Renal cortical epithelial cell (primary cell): ENCODE measurements at places on chromosomes 5 and 9.

DNA sequence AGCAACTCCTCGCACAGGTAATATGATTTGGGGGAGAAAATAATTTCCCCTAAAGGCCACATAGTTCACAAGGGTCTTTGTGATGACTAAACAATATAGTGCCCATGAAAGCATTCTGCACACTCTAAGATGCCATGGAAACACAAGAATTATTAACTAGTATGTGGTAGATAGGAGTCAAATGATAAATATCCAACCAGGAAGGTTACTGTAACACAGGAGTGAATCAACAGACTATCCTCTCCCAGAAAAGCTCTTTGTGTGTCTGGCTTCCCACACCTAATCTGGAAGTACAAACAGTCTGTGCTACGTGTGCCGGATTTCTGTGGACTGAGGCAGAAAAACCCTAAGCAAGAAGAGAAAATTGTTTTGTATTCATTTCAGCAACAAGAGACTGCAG lies 70.0 kb downstream of the OTP start:
- peak; percentile 13 for DNase-seq

- DNase-seq: peak; percentile 95
Measured at GRCh38 chr5:102537011-102537410, 38.2 kb upstream of the SLCO6A1 start.

- no peak for DNase-seq
Measured at GRCh38 chr9:127417131-127418036, 6.8 kb upstream of the ZNF79 start.

DNA sequence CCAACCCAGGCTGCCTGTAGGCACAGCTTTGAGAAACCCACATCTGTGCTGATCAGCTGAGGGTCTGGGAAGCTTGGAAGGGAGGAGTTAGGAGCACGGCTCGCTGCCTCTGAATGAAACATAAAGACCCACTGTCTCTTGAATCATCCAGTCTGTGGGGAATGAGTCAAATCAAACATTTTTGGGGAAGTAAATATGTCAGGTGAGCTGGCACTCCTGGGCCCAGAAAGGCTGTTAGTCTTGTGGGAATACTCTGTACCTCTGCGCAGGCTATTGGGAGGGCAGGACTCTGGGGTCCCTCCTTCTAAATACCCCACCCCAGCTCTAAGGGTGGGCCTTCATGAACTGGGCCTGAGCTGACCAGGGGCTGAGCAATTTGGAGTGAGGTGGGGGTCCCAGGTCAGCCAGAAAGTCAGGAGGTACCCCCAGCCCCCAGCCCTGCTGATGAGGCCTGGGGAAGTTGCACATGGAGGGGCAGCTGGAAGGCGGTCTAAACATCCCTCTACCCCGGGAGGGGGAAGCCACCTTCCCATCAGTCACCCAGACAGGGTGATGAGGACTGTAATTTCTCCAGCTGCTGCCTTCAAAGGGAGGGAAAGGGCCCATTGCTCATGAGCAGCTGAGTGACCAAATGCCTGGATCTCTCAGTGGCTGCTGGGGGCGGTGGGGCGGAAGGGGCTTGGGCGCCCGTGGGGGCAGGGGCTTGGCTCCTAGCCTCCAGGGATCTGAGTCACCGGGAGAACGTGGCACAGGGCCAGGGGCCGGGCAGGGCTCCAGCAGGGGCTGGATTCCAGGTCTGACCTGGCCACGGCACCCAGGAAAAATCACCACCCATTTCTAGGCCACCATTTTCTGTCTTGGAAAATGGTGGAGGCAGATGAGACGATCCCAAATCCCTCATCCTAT lies 10.8 kb downstream of the FIBCD1 start:
- DNase-seq: peak; percentile 87

DNA sequence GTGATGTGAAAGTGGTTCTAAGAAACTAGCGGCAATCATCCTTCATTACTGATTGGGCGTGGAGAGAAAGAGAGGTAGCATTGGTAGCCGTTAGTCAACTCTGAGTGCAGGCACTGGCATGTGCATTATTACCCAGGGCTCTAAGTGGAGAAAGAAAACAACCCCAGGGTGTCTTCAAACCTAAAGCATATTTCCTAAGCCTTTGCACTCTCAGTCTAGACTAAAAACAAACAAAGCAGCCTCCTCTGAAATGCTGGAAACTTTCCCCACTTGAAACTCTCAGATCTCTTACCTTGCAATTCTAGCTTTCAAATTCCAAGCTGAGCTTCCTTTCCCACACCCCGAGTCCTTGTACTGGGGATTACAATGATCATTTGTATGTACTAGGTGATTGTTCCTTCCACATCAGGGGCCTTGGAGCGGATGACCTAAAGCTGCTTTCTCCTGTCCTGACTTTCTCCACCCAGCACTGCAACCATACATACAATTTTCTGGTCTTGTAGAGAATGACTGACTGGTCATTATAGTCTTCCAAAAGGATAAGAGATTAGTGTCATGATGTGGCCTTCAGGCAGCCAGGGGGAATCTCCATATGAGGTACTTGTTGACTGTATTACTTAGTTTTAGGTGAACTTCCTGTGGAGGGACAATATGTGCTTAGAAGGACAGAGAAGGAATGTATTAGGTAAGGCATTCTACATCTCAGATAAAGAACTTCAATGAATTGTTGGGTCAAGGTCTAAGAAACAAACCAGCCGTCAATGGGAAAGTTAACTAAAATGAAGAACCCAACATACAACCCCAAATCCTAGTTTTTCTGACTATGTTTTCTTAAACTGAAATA lies 98.3 kb upstream of the CDKN2B start:
- peak; percentile 65 for DNase-seq

DNA sequence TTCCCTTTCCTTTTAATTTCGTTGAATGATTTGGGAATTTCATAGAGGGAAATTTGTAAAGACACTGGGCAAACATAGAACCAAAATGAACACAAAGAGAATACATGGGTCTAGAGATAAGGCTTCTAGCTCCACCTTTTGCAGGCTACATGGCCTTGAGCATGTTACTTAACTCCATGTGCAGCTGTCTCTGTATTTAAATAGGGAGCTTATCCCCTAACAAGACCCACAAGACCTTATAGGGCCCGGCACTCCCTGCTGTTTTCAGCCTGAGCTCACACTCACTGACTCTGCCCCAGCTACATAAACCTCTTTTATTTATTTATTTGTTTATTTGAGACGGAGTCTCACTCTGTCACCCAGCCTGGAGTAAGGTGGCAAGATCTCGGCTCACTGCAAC lies 30.6 kb upstream of the TLE1 start:
- no peak for DNase-seq

- DNase-seq: peak; percentile 36
Measured at GRCh38 chr5:55360190-55360589, 52.4 kb downstream of the MTREX start.

DNA sequence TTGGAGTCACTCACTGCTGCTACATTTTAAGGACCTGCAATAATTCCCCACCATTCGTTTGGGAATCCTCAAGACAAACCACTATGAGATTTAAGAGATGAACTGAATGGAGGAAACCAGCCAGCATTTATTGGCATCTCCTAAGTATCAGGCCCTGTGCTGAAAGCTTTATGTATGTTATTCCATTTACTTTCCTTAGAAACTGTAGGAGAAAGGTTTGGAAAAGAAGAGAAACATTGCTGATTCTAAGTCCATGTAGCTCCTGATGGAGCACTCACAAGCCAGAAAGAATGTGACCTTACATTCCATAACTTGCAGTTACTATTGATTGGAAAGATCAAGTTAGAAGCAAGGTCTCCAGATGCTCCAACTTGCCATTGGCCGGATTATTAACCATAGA lies 267.4 kb downstream of the GAS1 start:
- DNase-seq: no peak

GRCh38 chr9:122346478-122347347 lies 24.1 kb upstream of the PTGS1 start:
- no peak for DNase-seq

DNA sequence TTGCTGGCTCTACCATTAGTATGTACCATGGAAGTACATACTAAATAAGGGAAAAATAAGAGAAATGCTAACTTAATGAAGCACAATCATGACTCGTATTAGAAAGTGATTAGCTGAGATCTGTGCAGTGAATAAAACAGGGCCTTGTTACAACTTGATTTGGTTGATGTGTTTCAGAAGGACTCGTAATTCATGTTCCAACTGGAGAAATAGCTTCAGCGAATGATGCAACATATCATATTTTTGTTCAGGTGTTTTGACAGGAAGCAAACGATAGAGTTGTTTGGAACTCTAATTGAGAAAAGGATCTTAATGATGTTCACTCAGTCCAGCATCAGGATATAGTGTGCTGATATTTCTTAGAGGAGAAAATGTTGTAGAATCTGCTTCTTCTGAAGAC lies 474.6 kb upstream of the WWC1 start:
- peak; percentile 28 for DNase-seq

GRCh38 chr5:80387063-80387768 lies 20.6 kb upstream of the ZFYVE16 start:
- no peak for DNase-seq

- no peak for DNase-seq
Measured at GRCh38 chr9:110579034-110579861, at the start of gene SVEP1. SVEP1 (minus strand) TSS chr9:110579741; CDS start chr9:110579543, 198 bp downstream.

DNA sequence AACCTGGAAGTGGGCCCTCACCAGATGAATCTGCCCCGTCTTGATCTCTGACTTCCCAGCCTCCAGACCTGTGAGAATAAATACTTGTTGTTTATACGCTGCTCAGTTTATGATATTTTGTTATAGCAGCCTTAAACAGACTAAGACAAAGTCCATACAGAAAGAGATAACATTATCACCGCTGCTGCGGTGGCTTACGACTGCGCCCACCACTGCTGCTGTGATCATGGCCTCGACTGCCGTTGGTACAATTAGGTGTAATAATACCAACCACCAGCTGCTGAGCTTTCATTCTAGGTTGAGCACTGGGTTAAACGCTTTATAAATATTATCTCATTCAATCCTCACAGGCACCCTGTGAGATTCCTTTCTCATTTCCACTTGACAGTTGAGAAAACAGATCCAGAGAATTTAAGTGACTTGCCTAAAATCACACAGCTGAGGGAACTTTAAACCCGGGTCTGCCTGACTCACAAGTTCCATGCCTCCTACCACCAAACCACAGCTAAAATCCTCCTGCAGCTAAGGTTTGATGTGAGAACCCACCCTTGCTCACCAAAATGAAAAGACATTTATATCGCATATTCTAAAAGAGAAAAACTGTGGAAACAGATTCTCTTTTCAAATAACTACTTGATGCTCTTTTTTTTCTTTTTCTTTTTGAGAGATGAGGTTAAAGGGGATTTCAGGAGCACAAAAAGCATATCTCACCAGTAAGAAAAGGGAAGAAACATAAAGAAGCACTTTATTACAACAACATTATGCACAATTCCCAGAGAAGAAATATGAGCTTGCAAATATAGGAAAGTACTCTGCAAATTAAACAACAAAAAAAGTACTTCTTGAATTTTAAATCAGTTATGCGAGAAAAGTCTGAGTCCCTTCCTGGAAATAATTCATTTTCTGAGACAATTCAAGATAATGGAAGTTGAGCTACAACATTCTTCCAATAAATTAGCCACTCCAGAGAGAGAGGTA lies 23.9 kb downstream of the GOLM1 start:
- no peak for DNase-seq

DNA sequence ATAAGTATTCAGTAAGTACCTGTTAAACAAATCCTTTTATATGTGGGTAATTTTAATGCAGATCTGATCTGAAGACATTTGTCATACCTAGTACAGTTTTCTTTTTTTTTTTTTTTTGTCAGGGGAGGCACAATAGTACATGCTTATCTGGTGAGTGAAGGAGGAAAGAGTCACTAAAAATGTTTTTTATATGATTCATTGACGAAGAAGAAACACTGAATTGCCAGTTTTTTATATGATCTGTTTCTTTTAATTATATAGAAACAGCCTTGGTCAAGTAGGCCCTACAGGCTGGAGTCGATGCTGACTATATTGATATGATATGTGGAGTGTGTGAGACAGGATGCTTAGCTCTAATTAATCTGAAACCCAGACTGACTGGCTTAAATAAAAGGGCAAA lies 315.2 kb downstream of the PSAT1 start:
- DNase-seq: no peak

- no peak for DNase-seq
Measured at GRCh38 chr5:31495336-31495735, 36.6 kb downstream of the DROSHA start.

- DNase-seq: peak; percentile 60
Measured at GRCh38 chr5:141779503-141779973, 97.5 kb upstream of the ARAP3 start.

- no peak for DNase-seq
Measured at GRCh38 chr9:128995791-128996190, 32.3 kb downstream of the SH3GLB2 start.

GRCh38 chr5:74127381-74128320 lies 501.7 kb downstream of the ARHGEF28 start:
- DNase-seq: peak; percentile 44

GRCh38 chr5:73183000-73183399 lies 10.0 kb downstream of the TMEM174 start:
- no peak for DNase-seq

DNA sequence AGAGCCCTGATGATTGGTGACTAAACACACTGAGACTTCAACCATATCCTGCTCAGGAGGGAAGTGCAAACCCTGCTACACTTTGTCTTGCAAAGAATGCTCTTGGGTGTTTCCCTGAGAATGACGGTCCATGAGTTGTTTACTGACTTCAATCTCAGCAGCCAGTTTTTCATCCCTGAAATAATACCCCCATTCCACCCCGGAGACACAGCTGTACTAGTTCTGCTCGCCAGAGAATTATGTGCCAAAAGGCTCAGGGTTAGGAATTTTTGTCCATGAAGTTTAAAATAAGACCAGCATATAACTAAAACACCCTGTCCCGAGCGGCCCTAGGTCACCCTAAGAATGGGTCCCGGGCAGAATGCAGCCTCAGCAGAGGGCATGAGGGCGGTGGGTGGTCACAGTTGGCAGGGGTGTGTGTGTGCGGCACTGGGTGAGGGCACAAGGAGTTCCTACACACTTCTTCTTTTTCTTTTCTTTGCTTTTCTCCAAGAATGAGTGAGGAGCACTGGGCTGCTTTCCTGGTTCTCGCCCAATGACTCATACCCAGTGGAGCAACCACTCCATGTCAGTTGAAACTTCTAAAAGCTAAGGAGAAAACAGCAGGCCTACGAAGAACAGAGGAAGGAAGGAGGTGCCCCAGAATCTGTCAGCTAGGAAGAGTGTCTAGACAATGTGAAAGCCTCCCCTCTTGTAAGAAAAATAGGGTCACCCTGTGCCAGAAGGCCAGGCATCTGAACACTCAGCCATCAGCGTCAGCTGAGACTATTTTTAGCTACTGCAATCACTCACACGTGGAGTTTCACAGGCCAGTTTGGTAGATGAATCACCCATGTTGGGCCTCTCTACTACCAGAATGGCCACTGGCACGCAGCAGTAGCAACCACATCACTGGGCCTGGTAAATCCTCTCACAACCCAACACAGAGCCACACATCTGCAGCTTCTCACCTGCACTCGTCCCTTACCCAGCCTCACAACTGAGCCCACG lies 105.9 kb downstream of the DPYSL3 start:
- DNase-seq: peak; percentile 97

DNA sequence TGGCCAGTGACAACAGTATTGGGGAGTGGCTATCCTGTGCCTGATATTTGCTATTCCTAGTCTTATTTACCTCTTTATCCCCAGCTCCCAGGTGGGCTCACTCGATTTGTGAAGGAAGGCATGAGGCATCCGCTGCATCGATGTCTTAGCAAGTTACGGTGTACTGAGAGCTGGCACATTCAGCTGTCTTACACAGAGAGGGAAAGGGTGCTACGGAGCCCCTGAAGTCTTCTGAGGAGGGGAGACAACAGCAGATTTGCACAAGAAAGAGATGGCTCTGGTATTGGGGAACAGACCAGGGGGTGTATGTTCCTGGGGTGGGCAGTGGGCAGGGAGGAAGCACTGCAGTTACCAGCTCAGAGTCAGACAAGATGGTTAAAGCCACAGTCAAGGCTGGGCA lies 172.6 kb downstream of the FGF18 start:
- no peak for DNase-seq

- DNase-seq: no peak
Measured at GRCh38 chr9:131698618-131698985, 41.3 kb downstream of the RAPGEF1 start.
